ENCODE measurements at places on chromosomes 7 and 10.

- DNase-seq = no peak
Measured at GRCh38 chr7:65744406-65744805, 128.5 kb upstream of the VKORC1L1 start.

DNA sequence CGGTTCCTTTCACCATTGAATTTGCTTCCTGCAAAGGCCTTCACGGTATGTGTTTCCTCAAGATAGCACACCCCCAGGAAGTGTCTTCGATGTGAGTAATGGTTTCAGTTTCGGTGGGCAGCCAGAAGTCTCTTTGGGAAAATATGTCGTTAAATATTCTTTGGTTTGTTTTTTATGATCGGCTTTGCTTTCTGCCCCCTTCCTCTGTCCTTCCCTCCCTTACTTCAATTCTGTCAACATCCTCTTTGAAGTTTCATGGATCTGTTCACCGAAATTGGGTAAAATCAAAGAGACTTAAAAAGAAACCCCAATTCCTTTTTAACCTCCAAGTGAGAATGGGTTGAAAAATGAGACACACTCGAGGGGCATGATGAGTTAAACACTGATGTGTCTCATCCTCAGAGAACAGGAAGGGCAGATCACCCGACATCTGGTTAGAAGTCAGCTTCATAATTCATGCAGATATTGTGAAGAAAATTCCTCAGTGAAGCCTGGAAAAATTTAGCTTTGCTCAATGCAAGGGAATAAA lies 170.8 kb upstream of the HABP2 start:
- no peak for DNase-seq

DNA sequence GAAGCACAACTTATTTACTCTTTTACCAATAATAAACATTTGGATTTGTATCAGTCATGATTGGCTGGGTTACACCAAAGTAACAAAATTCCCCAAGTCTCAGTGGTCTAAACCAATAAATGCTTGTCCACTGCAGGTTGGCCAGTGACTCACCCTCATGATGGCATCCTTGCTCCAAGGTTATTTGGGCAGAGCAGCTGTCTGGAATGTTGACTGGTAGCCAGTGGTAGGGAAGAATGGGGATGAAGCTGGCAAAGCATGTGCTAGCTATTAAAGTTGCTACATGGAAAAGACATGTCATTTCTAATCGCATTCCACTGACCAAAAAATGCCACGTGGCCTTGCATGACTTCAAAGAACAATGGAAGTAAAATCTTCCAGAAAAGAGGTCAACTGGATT lies 1168.7 kb upstream of the CELF2 start:
- no peak for DNase-seq

DNA sequence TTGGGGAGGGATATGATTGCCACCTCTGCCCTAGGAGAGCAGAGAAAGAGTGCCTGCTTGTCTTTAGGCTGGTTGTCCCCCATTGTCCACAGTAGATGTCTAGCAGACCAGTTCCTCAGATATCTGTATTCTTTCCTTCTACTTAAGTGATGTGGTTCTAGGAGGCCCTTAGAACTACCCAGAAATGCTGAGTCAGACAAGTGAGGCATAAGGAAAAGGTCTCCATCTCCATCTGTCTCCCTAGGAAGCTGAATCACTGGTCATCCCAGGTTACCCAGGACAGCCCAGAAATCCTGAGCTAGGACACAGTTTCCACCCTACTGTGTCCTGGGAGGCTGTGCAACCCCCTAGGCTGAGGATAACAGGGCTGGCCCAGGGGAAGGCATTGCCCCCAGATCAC lies 93.4 kb upstream of the INHBA start:
- no peak for DNase-seq
